NCI-H526 (cell line): ENCODE measurements at places on chromosomes 1 and 21.
A peak's percentile ranks its signal among the peaks of the same experiment; 100 is the strongest.

- no peak for DNase-seq
These were observed 118.7 kb downstream of the UBR4 start for GRCh38 chr1:19091196-19091953.

- no peak for DNase-seq
These were observed 61.4 kb downstream of the OLFML2B start for GRCh38 chr1:161962091-161962887.

DNA sequence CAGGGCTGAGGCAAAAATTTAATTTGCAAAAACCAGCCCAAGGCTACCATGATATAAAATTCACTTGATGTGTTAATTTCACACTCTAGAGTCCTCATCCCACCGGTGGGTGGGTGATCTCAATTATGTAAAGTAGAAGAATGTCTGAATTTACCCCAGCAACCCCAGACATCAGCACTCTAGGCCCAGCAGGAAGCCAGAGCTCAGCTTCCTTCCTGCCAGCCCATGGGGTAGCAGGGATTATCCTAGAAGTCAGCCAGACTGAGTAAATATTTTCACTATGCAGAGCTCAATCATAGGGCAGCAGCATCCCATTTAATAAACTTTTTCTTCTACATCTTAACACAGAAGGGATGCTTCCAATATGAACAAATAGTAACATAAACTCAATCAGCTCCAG, 71.0 kb downstream of the SIPA1L2 start:
- DNase-seq: no peak

- no peak for DNase-seq
These were observed 89.0 kb downstream of the LIPI start for GRCh38 chr21:14121719-14122118.

- no peak for DNase-seq
These were observed 65.1 kb downstream of the MSH4 start for GRCh38 chr1:75861831-75862230.

GRCh38 chr21:46038871-46039397, 57.4 kb downstream of the COL6A1 start:
- no peak for DNase-seq

- no peak for DNase-seq
These were observed 90.7 kb downstream of the URB2 start for GRCh38 chr1:229716704-229717103.

GRCh38 chr1:193634470-193634869, 448.1 kb upstream of the B3GALT2 start:
- no peak for DNase-seq

DNA sequence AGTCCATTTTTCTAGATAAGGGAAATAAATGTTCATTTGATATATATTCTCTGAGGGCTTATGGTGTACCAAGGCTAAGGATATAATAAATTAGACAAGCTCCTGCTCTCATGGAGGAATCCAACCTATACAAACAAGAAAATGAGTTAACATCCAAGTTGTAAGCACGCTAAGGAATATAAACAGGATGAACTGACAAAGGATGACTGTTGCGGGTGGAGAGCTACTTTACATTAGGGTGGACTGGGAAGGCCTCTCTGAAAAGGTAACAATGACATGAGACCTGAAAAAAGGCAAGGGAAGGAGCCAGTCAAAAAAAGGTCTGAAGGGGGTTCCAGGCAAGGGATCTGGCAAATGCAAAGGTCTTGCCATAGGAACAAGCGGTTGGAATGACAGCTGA, 3.1 kb downstream of the BCAR3 start:
- DNase-seq: no peak

GRCh38 chr1:2906085-2906484, 104.6 kb upstream of the TTC34 start:
- DNase-seq: no peak

GRCh38 chr1:113981962-113982931, 3.0 kb downstream of the OLFML3 start:
- no peak for DNase-seq

- no peak for DNase-seq
These were observed 18.0 kb downstream of the BMP8A start for GRCh38 chr1:39509360-39510009.

DNA sequence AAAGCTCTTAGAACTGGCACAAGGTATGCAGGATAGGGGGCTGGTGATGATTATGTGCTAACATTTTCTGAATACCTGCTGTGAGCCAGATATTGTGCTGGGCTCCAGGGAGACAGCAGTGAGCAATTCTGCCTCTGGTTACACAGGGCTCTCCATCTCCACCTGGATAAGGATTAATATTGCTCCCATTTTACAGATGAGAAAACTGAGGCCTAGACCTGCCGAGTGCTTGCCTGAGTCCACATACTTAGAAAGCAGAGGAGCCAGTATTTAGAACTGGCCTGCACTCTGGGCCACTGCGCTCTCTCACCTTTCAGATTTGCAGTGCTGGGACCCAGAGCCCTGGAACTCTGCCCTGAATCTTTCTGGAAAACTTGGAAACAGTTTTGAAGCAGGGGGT, 167.2 kb upstream of the KLHDC7A start:
- DNase-seq: no peak

DNA sequence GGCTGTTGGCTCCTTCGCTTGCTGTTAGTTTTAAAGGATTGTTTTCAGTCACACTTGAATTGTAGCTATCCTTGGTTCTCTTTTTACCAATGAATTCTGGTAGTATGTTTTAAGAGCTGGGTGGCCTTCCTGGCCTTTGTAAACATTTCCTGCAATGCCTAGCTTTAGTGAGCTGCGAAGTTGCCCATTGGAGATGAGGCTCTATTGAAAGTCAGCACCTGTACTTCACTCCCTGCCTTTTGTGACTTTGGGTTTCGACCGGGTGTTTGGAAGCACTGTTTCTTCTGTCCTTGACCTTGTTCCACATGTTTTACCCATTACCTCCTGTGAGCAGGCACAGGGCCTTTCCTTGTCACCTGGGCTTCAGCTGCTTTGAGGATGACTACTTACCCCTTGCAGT, 64.7 kb downstream of the DYRK1A start:
- DNase-seq: no peak

- DNase-seq: no peak
These were observed 51.8 kb downstream of the POU2F1 start for GRCh38 chr1:167272369-167272957.

DNA sequence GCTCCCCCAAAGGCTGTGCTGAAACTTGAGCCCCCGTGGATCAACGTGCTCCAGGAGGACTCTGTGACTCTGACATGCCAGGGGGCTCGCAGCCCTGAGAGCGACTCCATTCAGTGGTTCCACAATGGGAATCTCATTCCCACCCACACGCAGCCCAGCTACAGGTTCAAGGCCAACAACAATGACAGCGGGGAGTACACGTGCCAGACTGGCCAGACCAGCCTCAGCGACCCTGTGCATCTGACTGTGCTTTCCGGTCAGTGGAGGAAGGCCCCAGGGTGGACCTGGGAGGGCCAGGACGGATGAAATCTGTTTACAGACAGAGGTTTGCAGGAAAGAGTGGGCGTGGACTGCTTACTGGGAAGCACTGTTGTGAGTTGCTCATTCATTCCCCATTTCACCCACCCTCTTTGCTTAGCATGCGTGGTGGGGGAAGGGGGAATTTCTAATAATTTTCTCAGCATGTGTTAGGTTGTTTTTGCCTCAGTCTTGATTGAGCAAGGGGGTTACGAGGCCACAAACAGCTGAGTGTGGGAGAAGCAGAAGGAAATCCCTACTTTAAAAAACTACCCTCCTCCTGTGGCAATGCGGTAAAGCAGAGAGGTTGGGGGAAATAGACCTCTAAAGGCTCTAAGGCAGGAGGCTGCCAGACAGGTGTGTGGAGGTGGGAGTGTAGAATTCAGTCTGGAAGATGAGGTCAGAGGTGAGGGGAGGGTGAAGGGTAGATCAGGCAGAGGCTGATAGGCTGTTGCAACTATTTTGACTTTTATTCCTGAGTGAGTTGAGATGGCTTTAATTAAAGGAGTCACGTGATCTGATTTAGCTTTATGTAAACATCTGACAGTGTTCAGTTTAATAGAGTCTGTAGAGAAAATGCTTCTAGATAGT, 1.3 kb downstream of the FCGR2A start:
- no peak for DNase-seq

- no peak for DNase-seq
These were observed 45.7 kb downstream of the APP start for GRCh38 chr21:26124896-26125295.

GRCh38 chr1:147579532-147579931, 38.2 kb downstream of the BCL9 start:
- DNase-seq: peak; percentile 93
